ENCODE measurements at places on chromosomes 12 and 14.

- DNase-seq: no peak
Observed at GRCh38 chr12:64099397-64099796, 122.7 kb downstream of the KICS2 start.

DNA sequence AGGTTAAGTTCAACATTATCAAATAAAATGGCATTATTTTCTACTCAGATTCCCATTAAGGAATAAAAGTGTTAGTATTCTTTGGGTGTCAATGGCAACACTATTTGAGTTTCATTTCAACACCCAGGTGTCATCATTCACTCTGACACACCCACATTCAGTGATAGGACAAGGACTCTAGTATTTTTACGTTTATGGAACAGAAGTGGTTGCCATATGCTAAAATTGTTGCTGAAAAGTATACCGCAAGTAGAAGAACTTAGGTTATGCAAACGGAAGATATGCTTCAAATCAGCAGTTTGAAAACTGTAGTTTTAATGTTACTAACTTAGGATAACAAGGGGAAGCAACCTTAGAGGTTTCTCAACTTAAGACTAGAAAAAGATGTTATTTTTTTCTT is 20.0 kb upstream of the SGPP1 start:
- no peak for DNase-seq

- DNase-seq: no peak
Observed at GRCh38 chr12:11839091-11839641, 189.7 kb downstream of the ETV6 start.

DNA sequence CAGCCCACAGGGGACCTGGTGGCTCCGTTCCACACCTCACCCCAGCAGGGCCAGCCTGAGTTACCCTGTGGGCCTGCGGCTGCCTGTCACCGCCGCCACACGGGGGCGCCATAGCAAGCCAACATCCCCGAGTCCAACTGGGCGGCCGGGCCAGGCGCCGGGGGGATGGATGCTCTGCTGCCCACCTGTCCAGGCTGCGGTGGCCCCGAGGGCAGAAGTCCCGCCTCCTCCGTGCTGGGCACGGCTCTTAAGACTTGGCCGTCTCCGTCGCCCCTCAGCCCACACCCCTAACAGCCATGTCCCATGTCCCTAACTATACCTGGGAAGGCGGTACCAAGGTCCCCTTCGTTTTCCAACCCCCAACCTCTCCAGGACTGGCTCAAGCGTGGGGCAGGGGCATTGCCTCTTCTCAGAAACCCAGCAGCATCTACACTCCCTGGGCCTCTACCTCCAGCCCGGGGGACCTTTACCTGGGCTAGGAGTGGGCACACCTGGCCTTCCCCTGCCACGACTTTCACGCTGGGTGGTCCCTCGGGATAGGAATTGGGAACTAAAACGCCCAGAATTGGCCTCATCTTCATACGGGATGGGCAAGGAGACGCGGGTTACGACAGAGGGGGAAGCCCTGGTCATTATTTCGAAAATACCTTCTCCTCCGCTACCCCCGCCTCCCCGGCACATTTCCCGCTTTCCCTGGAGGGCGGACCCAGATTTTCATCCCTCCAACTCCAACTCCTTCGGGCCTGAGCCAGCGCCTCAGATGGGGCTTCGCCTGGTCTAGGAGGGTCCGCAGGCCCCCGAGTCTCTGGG is 1.1 kb upstream of the CYP46A1 start:
- peak; percentile 74 for DNase-seq

DNA sequence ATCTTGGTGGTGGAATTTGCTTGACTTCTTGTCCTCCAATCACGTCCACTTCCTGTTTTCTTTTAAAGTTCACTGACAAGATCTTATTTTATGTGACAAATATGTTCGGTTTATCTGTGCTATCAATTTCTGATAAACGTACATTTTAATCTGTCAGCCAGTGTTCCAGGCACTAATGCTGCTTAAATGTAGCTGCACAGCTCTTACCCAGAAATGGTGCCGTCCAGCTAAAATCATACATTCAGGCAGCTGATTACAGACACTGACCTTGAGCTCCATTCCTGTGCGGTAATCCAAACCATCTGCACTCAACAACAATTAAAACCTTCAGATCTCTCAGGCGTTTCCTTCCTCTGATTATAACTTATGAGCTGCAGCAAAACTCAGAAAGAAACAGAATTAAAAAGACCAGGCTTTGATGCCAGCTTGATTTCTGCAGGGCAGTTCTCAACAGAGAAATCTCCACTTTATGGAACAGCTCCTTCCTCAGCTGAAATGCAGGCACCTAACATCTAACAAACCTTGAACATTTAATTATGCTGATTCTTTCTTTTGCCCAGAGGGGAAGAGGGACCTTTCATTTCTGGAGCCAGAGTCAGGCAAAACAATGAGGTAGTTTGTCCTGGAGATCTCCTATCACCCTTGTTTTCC is 26.4 kb upstream of the RASSF3 start:
- no peak for DNase-seq

DNA sequence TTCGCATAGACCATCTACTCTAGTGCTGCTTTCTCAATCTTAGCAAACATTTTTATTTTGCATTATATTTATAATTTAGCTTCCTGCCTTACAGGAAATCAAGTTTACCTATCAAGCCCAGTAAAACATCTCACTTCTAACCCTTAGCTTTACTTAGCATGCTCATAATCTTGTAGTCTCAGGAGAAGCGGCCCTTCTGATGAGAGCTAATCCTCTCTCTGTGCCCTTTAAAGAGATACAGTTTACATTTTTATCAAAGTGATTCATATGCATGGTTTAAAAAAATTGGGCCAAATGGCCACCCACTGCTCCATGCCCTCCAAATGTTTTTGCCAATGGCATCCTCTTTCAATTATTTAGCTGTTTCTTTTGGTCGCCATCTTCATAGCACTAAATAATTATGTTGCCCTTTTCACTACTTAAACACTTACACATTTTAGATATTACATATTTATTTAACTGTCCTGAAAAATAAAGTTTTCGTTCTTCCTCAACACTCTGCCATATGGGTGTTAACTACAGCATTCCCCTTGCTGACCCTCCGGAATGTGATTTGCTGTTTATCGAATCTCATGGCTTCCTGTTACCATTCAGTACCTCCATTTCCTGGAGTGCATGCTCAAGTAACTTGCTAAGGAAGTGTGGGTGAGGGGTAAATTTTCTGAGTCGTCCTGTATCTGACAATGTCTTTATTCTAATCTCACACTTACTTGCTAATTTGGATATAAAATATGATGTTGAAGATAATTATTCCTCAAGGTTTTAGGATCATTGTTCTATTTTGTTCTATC is 29.3 kb downstream of the YLPM1 start:
- DNase-seq: no peak

DNA sequence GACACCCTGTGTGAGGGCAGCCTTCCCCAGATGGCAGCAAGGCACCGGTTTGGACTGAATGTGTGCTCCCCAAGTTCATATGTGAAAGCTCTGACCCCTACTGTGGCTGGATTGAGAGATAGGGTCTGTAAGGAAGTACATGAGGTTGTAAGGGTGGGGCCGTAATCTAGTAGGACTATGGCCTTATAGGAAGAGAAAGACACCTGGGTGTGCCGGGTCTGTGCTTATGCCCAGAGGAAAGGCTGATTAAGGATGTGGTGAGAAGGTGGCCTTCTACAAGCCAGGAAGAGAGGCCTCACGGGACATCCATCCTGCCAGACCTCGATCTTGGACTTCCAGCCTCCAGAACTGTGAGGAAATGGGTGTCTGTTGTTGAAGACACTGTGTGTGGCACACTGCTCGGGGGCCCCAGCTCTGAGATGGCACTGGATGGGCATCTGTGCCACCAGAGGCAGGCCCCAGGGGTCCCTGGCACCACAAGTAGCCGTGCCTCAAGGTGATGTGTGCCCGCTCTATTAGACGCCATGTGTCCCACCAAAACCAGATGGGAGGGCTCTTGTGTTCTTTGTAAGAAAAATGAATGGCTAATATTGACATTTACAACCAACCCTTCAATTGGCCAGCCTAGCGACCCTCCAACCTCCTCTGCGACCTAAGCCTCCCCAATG is 22.0 kb downstream of the FGF6 start:
- DNase-seq: no peak

DNA sequence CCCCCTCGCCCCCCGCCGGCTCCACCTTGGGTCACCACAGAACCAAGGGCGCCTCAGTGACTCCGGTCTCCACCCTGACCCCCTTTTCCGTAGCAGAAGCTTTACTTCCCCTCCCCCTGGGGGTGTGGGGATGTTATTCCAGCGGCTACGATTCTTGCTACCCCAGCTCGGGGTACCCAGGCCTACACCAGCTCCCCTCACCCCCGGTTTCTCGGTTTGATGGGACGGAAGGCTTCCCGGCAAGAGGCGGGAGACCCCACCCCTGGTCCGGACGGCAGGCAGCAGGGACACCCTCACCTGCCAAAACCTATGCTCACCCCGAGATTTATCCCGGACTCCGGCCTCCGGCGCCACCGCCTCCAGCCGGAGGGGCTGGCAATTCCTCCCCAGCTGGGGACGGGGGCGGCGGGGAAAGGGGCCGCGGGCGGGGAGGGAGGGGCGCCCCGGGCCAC is 619 bp downstream of the RAB15 start:
- DNase-seq: no peak

GRCh38 chr12:49264466-49264872 is 413 bp upstream of the TUBA1C start:
- no peak for DNase-seq

- DNase-seq: no peak
Observed at GRCh38 chr12:92070864-92071445, 74.7 kb downstream of the BTG1 start.

- DNase-seq: no peak
Observed at GRCh38 chr14:31241450-31242114, 34.0 kb upstream of the HECTD1 start.

GRCh38 chr14:36947362-36947761 is 225.0 kb downstream of the SLC25A21 start:
- DNase-seq: no peak

- peak; percentile 49 for DNase-seq
Observed at GRCh38 chr14:24332268-24332993, 2.4 kb downstream of the ADCY4 start.

DNA sequence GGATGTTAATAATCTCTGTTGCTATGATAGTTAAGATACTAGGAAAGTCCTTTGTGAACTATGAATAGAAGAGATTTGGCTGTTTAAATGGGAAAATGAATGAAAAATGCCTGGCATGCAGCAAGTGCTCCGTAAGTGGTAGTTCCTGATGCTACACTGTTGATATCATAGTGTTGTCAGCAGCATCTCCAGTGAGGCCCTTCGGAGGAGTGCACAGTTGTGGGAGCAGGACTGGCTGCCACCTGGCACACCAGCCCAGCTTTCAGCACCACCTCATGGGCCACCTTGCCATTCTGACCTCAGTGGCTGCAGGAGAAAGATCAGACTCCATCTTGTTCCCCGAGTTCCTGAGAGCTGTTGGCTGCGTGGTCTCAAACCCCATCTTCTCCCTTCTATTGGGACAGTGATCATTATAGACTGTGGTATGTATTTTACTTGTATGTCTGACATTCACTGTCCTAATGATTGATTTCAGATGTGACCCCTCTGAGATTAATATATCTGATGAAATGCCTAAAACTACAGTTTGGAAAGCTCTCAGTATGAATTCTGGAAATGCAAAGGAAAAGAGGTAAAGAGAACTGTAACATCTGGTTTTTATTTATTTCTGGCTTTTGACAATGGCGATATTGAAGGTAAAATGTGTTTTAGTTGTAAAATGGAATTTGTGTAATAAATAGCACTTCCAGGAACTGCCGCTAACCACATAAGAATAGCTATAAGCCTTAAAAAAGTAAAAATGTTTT is 80.9 kb downstream of the SLC4A8 start:
- DNase-seq: no peak
